ENCODE measurements at places on chromosomes 5 and 9. TPM values are rescaled to one million over a fixed set of nuclear protein-coding genes. Genes with fewer than 3 reads are reported as not detected.
A peak's percentile ranks its signal among the peaks of the same experiment; 100 is the strongest.

GRCh38 chr5:113197456-113198200, 221.0 kb downstream of the DCP2 start:
- DNase-seq: no peak

GRCh38 chr9:30301271-30301963, 2083.0 kb upstream of the ACO1 start:
- DNase-seq: no peak

- DNase-seq: no peak
These were observed 137.7 kb downstream of the SPATA31D1 start for GRCh38 chr9:82126256-82126655.

GRCh38 chr5:67366691-67367395, 170.2 kb upstream of the CD180 start:
- DNase-seq: no peak

DNA sequence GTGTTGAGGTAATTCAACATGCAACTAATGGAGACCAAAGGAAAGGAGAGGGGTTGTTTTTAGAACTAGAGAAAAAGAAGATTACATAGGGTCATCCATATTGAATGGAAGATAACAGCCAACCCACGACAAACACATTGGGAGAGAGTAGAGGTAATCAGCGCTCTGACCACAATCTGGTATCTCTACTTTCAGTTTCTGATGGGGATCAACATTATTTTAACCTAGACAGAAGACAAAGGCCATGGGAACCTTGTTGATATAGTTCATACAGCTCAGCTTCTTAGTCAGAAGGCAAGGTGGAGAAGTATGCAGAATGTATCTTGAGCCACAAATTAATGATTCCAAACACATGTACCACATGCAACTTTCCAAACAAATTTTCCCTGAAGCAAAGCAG, 537.1 kb upstream of the ST8SIA4 start:
- no peak for DNase-seq

DNA sequence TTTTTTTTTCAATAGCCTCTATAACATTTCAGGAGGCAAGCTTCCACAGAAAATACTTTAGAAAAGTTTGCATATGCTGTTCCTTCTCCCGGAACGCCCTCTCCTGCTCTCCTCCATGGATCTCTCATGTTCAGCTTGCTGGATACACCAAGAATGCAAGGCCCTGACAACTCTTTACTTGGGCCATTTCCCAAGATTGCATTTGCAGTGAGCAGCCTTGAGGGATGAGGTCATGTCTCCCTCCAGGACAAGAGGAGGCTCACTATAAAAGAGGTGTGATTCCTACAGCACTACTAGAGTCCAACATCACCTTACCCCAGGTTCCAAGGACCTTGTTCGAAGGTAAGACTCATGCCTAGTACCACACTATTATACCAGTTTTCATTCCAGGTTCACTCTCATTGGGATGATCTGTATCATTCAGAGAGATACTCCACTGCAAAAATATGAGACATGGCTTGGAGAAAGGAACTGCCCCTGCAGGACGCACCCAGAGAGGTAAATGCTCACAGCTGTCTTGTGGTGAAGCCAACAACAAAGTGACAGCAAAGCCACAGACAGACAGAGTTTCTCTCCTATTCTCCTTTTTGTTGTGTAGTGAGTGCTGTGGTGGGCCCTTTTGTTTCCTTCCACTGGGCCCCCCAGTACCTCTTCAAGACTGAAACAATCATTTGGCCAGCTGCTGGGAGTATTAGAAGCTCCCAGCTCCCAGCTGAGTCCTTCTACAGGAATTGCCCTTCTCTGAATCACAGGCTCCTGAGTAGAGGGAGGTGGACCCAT, 151.7 kb upstream of the ZNF366 start:
- no peak for DNase-seq

DNA sequence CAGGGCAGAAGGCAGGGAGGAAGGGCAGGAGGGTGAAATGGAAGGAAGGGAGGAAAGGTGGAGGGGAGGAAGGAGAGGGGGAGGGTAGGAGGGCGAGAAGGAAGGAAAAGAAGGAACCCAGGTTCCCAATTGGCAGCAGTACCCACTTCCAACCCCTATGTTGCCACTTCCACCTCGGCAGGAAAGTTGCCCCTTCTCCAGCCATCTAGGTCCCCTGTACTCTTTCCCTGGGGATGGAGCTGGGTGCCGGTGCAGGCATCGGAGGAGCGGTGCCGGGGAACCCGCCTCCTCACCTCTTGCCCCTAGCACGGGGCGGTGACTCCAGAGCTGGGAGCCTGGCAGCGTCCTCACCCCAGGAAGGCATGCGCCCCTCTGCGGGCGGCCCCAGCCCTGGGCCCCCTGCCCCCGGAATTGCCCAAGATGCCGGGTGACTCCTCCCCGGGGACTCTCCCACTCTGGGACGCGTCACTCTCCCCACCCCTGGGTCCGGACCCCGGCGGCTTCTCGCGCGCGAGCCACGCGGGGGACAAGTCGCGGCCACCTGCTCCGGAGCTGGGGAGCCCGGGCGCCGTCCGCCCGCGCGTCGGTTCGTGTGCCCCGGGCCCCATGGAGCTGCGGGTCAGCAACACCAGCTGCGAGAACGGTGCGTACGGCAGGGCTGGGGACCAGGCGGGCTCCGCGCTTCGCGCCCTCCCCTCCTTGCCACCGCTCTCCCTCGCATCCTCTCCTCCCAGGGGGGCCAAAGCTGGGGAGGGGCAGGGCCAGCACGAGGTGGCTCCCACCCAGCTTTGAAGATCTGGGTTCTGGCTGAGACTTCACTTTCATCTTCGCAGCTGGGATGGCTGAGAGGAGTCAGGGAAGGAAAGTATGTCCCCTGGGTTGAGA, at the start of gene NIPAL4:
Gene NIPAL4, plus strand, starts transcription at position 499 of the 885 bp plus-strand sequence. Its CDS starts 108 bp downstream, at position 607.
- DNase-seq: no peak

DNA sequence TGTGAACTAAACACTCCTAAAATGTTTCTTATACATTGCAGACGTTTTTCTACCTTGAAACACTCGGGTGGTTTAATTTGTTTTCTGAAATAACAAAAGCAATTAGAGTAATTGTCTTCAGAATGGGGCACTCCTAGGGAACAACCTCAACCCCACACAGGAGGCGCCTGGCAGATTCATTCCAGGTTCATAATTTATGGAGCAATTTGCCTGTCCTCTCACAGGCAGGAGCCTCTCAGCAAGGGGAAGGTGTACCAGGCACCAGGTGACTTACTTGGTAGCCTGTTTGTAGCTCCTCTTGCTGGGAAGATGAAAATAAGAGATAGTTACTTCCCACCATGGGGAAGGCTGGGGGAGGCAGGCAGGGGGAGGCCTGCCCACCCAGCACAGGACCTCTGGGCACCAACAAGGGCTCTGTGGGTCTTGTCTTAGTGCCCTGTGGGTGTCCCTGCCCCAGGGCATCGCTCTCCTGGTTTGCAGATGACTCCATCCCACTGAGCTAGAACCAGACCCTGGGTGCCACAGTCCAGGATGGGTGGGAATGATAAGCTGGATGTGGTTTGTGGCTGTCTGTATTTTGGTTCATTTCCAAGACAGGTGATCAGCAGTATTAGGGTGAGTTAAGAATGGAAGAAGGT, 144.4 kb downstream of the FSTL4 start:
- no peak for DNase-seq

- no peak for DNase-seq
These were observed 100.1 kb downstream of the RAPGEF6 start for GRCh38 chr5:131534974-131535373.

DNA sequence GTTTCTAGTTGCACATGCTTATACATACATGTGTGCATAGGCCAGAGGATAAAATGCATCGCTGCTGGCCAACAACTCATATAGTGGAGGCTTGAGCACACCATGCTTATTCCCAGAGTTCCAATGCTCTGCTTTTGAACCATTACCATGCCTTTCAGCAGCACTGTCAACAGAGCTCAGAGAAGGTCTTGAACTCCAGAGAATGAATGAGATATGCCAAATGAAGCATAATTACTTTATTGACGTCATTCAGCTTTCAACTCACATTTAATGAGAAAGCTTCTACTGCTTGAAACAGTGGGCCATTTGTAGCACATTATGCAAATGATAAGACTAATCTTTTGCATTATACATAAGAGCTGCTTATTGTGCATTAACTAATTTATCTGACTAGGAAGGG, 765.3 kb upstream of the GRAMD2B start:
- no peak for DNase-seq

- DNase-seq: no peak
These were observed 56.2 kb upstream of the ZNF622 start for GRCh38 chr5:16521521-16522483.

- no peak for DNase-seq
These were observed 27.4 kb downstream of the LNPEP start for GRCh38 chr5:96963267-96963666.

DNA sequence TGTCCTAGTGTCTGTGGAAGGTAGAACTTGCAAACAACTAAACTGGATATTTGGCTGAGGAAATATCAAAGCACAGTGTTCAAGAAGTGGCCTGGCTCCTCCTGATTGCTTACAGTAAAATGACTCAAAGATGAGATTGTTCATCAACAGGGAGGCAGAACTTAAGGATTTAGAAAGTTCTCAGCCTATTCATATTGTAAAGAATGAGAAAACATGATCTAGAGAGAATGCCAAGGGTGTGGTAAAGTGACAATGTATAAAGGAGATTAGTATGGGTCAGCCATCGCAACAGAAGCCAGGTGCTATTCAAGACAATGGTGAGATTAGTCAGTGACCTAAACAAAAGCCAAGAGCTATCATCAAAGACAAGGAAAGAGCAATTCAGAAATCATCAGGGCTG, 372.3 kb downstream of the SPOCK1 start:
- no peak for DNase-seq

DNA sequence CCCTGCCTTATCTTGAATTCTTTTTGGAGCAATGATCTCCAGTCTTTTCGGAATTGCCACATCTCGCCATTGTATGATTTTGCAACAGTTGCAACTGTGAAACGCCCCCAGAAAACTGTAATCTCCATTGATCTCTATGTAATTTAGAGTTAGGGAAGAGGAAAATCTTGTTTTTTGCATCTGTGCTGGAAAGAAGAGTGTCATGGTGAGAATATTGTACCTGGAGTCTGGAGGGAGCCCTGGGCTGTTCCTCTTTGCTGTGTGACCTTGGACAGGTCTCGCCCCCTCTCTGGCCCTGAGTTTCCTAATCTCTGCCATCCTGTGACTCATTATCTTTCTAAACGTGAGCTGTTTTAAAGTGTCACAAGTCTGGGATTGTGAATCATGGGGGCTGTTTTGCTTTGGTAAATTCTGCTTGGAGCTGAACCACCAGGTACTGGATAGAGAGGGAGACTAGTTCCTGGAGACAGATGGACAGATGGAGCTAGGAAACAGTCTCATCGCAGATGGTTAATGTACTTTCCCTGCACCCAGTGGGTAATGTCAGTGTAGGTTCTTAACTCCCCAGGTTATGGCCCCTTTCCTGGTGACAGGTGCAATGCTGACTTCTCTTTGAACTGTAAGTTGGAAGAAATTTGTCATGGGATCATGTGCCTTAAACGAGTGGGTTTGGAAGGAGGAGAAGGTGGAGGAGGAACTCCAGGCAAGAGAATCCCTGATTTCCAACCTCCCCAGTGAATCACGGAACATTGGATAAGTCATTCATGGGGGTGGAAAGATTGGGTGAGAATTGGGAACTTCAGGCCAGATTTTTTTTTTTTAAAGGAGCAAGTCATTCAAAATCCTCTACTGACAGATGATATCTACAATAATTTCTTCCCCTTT, 19.6 kb downstream of the PPARGC1B start:
- DNase-seq: no peak

DNA sequence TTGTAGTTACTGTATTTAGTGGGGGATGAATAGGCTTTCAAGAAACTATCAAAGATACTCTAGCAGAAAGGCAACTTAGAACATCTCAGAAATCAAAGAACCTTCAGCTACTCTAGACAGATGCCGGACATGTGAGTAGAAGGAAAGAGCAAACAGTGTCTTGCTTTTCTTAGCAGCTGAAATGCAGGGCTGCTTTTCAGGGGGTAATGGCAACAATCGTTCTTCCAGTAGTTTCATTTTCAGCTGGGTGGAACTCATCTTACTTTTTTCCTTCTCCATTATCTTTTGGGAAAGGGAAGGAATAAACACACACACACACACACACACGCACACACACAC, 281.6 kb downstream of the CRB2 start:
- DNase-seq: no peak

DNA sequence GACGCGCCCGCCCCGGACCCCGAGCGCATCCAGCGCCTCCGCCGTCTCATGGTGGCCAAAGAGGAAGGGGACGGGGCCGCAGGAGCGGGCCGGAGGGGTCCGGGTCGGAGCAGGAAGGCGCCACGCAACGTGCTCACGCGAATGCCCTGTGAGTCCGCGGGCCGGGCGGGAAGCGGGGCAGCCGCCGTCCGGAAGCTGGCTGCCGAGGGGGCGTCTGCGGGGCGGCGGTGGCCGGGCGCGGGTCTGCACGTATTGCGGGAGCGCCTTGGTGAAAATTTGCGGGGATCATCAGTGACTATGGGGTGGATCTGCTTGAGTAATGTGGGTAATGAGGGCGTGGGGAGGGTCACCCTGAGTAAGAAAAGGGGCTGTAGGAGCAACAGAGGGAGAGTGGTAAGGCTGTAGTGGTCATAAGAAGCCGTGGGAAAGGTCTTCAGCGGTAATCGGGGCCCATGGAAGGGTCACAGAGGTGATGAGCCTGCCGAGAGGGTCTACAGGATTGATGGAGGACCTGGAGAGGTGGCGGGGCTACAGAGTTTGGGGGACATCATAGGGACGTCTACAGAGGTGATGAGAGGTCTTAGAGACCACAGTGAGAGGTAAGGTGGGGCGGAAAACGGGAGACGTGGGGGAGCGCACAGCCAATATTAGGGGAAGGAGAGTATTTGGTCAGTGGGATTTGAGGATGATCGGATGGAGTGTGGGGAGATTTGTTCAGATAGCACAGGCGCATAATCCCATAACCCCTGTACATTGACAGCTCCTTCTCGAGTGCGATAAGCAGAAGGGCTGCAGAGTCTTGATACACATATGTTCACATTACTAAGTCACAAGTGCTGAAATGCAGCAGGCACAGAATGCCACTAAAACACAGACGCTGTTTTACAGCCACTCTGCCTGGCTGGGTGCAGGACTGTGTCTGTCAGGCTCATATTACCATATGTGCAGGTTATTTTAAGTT, 819 bp downstream of the LSM11 start:
- no peak for DNase-seq

GRCh38 chr5:125659316-125660023, 763.7 kb upstream of the GRAMD2B start:
- DNase-seq: peak; percentile 61

The AGXT2 gene
- polyA plus RNA-seq: 60.4 TPM

The ARHGEF37 gene
- polyA plus RNA-seq: 5.6 TPM

The TAF11L6 gene
- not detected for polyA plus RNA-seq

The SLC25A2 gene
- not detected for polyA plus RNA-seq

The PRR16 gene
- polyA plus RNA-seq: 2.9 TPM

The PRR7 gene
- polyA plus RNA-seq: 0.95 TPM

The FAM170A gene
- not detected for polyA plus RNA-seq

The TYRP1 gene
- 1.1 TPM for polyA plus RNA-seq

The NKD2 gene
- polyA plus RNA-seq: 12.9 TPM

Data from right renal cortex interstitium (tissue), 3 donors.